Testis (tissue), 5 donors: ENCODE measurements at places on chromosomes 11 and 22. TPM values are rescaled to one million over a fixed set of nuclear protein-coding genes. Genes with fewer than 3 reads are reported as not detected.
A peak's percentile ranks its signal among the peaks of the same experiment; 100 is the strongest.

DNA sequence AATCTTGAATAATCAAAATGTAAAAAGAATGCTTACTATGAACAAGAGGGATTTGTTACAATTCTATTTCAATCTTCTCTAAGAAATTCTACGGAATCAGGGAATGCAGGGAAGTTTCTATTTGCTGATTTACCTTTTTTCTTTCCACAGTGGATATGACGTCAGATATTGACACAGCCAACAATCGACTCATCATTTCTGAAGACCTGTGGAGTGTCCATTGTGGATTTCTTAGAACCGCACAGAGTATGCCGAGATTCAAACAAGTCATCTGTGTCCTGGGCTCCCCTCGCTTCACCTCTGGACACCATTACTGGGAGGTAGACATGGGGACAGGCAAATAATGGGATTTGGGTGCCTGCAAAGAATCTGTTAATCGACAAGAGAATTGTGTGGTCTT lies 4.1 kb upstream of the RFPL1 start:
- DNase-seq: no peak

DNA sequence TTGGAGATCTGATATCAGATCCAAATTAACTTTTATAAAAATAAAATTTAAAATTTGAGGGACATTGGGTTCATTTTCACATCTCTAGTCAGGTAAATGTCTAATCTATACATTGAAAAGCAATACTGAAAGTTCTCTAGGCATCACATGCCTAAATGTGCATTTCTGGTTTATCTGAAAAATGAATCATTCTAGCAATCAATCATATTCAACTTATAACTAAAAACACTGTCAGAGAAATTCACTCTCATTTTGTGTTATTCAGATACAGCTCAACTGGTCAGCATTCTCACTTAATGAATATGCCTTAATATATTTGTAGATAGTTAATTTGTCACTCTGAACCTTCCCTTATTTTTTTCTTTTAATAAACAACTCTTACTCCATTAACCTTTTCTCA lies 243.2 kb downstream of the CASP12 start:
- DNase-seq: no peak

The RIC8A gene
- 108 TPM for total RNA-seq

The CECR2 gene
- 18.7 TPM for total RNA-seq

DNA sequence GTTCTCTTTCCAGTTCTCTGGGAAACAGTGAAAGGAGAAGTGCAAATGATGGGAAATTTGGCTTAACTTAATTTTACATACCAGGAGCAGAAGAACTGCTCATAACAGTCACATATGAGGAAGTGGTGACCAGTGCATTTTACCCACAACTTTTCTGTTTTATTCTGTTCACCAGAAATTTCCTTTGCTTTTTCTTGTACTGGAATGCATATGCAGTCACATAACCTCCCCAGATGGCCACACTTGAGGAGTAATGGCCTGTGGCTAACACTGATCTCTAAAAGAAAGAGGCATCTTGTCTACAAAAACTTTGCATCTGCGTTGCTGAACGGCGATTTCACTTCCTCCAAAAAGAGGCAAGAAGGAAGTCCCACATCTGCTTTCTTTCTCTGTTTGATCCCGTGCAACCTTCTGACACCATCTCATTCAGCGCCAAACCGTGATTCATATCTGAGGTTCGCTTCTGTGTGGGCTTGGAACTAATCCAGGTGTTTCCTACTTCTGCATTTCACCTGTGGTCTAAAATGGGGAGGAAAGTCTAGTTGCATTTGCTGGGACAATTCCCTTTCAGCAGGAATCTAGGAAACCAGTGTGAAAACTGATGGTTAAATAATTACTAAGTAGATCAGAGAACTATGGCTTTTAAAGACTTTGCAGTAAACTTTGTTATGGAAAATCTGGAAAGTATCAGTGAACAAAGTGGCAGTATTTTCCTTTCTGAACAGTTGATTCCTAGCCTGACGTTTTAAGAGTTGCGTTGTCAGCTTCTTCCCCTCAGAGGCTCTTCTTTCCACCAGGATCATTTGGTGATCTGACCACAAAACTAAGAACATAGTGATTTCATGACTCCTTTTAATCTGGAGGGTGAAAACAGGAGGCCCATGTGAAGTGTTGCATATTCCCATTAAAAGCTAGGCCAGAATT lies 4.2 kb upstream of the MPEG1 start:
- peak; percentile 32 for DNase-seq
